Progenitor cell of endocrine pancreas (in vitro differentiated cells): ENCODE measurements at places on chromosomes 6 and 20.

DNA sequence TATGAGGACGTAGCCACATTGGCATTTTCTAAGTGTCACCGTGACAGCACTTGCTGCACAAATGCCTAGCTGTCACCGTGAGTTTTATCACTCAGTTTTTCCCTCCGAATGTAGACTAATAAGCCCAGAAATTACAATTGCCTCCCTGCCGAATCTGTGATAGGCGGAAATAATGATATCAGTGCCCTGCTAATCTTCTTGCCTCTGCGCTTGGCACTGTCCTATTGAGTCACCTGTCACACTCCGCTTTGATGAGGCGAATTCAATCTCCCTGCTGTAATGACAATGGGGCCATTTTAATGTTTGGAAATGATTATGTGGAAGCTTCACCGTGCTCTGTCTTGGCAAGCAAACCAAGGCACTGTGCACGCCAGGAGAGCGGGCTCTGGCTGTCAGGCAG is 112.8 kb downstream of the LINC00237 start:
- no peaks in the 10 kb centered on the region for H3K36me3 ChIP-seq
- no peak overlapping the region for H3K4me3 ChIP-seq
- H3K27me3 ChIP-seq: peaks cover 73% of the 10 kb centered on the region
- no peak for DNase-seq
- no peak overlapping the region for H3K27ac ChIP-seq
- peaks cover 2% of the 10 kb centered on the region for H3K4me1 ChIP-seq

DNA sequence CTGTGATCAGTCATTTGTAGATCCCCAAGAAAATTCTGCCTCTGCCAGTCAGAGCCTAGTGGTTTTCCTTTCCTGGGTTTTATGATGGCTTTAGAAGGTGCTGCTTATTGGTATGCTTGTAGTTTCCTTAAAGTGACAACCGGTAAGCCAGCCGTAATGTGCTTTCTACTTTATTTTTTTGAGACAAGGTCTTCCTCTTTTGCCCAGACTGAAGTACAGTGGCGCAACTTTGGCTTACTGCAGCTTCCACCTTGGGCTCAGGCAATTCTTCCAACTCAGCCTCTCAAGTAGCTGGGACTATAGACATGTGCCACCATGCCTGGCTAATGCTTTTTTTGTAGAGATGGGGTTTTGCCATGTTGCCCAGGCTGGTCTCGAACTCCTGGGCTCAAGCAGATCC is 23.5 kb downstream of the MCM8 start:
- H3K4me1 ChIP-seq: peaks cover 5% of the 10 kb centered on the region
- no peak overlapping the region for H3K4me3 ChIP-seq
- H3K36me3 ChIP-seq: peaks cover 4% of the 10 kb centered on the region
- no peak for DNase-seq
- no peak overlapping the region for H3K27ac ChIP-seq
- no peaks in the 10 kb centered on the region for H3K27me3 ChIP-seq

DNA sequence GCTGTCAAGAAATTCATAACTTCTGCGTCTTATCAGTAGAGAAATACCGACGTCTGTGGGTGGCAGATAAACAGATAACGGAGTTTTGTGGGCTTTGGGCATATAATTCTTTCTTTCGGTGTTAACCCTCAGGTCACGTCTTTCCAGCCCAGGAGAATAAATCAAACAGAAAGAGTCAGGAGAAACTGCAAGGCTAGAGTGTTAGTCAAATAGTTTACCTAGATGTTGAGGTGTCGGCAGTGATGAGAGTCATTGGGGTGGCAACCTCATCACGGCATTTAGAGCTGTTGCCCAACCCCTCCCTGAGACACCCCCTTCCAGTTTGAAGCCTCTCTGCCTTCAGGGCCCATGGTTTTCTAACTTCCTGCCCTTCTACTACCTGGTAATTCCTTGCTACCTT is 49.5 kb downstream of the ADTRP start:
- no peak overlapping the region for H3K4me3 ChIP-seq
- no peak overlapping the region for H3K27ac ChIP-seq
- peaks cover 6% of the 10 kb centered on the region for H3K4me1 ChIP-seq
- no peaks in the 10 kb centered on the region for H3K36me3 ChIP-seq

- no peak overlapping the region for H3K4me3 ChIP-seq
- no peak overlapping the region for H3K27ac ChIP-seq
- no peak for DNase-seq
Measured at GRCh38 chr20:7984192-7984591, 35.4 kb downstream of the TMX4 start.

GRCh38 chr6:128963561-128963960 is 80.6 kb downstream of the LAMA2 start:
- peaks cover 3% of the 10 kb centered on the region for H3K27me3 ChIP-seq
- DNase-seq: no peak
- no peak overlapping the region for H3K4me3 ChIP-seq
- H3K4me1 ChIP-seq: peaks cover 2% of the 10 kb centered on the region
- no peaks in the 10 kb centered on the region for H3K36me3 ChIP-seq
- H3K27ac ChIP-seq: no peak overlapping the region

GRCh38 chr20:35767683-35768481 is 3.9 kb upstream of the PHF20 start:
- peaks cover 3% of the 10 kb centered on the region for H3K36me3 ChIP-seq
- peaks cover 15% of the 10 kb centered on the region for H3K4me1 ChIP-seq
- H3K27ac ChIP-seq: peak overlapping the region; percentile 80
- DNase-seq: no peak
- no peaks in the 10 kb centered on the region for H3K27me3 ChIP-seq

DNA sequence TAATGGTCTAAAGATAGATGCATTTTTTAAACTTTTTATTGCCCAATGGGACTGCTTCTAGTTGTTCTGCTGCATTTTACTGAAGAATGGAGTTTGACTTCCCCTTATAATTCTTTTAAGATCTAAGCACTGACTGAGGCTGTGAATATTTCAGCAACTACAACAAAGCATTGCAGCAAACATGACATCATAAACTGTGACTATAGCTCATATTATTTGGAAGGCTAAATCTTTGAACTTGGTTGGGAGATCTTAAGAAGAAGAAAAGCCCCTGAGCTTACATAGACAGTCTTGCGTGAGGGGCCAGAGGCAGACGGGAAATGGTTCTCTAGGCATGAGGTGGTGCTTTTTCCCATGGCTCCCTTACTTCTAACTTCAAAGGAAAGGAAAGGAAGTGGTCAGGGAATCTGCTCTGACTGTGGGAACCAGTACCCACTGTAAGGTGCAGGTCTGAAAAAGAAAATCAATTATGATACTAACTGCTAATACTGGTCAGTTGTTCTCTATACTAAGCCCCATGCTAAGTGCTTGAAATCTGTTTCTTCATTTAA is 14.8 kb downstream of the HEY2 start:
- H3K4me1 ChIP-seq: peaks cover 3% of the 10 kb centered on the region
- no peak for DNase-seq
- H3K36me3 ChIP-seq: peaks cover 3% of the 10 kb centered on the region
- H3K27me3 ChIP-seq: peaks cover 2% of the 10 kb centered on the region
- H3K27ac ChIP-seq: no peak overlapping the region

DNA sequence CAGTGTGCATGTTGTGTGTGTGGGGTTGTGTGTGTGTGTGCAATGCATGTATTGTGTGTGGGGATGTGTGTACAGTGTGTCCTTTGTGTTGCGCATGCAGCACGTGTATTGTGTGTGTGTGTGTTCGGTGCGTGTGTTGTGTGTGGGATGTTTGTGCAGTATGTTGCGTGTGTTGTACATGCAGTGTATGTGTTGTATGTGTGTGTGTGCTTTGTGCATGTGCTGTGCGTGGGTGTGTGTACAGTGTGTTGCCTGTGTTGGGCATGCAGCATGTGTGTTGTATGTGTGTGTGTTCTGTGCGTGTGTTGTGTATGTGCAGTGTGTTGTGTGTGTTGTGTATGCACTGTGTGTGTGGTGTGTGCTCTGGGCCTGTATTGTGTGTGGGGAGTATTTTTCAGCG is 52.7 kb downstream of the CDH4 start:
- no peak overlapping the region for H3K27ac ChIP-seq
- H3K27me3 ChIP-seq: peaks cover 3% of the 10 kb centered on the region

DNA sequence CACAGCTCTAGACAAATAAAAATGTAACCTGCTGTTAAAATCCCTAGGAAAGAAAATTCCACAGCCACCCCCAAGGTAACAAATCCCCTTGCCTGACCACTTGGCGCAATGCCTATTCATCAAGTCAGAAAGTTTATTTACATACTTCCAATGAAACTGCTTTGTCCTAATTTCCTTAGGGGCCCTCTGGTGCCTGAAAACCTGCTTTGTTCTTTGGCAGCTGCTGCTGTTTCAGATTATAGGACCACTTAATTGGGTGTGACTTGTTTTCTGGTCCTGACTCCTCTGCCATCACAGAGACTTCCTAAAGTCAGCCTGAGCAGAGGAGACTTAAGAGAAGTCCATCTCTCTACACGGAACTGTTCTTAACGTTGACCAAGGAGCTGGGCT is 323.6 kb downstream of the UBE3D start:
- no peaks in the 10 kb centered on the region for H3K36me3 ChIP-seq
- no peaks in the 10 kb centered on the region for H3K27me3 ChIP-seq
- DNase-seq: no peak
- no peak overlapping the region for H3K4me3 ChIP-seq
- peaks cover 18% of the 10 kb centered on the region for H3K4me1 ChIP-seq
- H3K27ac ChIP-seq: no peak overlapping the region

DNA sequence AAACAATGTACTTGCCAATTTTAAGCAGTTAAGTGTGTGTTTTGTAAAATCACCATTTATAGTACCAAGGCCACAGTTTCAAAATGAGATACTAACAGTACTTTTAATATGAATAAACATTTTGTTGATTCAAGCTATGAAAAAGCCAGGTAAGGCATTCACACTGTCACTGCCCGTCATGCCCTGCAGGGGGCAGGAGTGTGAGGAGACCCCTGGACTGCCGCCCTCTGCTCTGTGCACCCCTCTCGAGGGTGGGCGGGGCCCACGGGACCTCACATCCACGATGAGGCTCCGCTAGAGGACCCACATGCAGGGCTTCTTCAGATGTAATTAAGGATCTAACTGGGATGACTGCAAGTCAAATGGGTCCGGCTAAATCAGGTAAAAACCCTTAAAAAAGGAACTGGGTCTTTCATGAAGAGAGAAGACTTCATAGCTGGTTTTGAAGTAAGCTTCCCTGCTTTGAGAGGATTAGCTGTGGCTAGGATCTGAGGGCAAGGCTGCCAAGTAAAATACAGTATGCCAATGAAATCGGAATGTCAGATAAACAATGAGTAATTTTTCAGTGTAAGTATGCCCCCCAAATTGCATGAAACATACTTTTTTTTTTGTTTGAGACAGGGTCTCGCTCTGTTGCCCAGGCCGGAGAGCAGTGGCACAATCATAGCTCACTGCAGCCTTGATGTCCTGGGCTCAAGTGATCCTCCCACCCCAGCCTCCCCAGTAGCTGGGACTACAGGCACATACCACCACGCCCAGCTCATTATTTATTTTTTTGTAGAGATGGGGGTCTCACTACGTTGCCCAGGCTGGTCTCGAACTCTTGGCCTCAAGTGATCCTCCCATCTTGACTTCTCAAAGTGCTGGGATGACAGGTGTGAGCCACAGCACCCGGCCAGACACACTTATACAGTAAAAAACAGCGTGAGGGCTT is 18.7 kb downstream of the DIDO1 start:
- H3K27ac ChIP-seq: peak overlapping the region; percentile 2
- DNase-seq: no peak
- H3K36me3 ChIP-seq: peaks cover 46% of the 10 kb centered on the region
- no peaks in the 10 kb centered on the region for H3K4me1 ChIP-seq

GRCh38 chr6:75205776-75206575 is at the start of gene COL12A1:
COL12A1 (minus strand) TSS chr6:75206053; CDS start chr6:75202792, 3,261 bp downstream.
- DNase-seq: peak; percentile 35
- peaks cover 82% of the 10 kb centered on the region for H3K27me3 ChIP-seq
- peak within 1 kb of the TSS; percentile 23 for H3K27ac ChIP-seq
- no peaks in the 10 kb centered on the region for H3K36me3 ChIP-seq
- peak within 1 kb of the TSS; percentile 67 for H3K4me3 ChIP-seq
- H3K4me1 ChIP-seq: peaks cover 45% of the 10 kb centered on the region

DNA sequence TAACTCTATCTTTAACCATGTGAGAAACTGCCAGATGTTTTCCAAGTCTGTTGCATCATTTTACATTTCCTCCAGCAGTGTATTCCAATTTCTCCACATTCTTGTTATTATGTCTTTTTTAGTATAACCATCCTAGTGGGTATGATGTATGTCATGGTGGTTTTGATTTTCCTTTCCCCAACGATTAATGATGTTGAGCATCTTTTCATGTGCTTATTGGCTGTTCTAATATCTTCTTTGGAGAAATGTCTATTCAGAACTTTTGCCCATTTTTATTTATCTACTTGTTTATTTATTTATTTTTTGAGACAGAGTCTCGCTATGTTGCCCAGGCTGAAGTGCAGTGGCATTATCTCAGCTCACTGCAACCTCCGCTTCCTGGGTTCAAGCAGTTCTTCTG is 4.3 kb upstream of the C6orf62 start:
- H3K4me3 ChIP-seq: no peak overlapping the region
- no peaks in the 10 kb centered on the region for H3K27me3 ChIP-seq
- DNase-seq: no peak
- H3K36me3 ChIP-seq: peaks cover 3% of the 10 kb centered on the region

GRCh38 chr6:42117843-42118161 is 24.6 kb downstream of the C6orf132 start:
- DNase-seq: no peak
- H3K27me3 ChIP-seq: no peaks in the 10 kb centered on the region
- H3K36me3 ChIP-seq: peaks cover 5% of the 10 kb centered on the region
- no peak overlapping the region for H3K4me3 ChIP-seq

GRCh38 chr6:81906041-81906440 is 153.6 kb upstream of the TENT5A start:
- no peak overlapping the region for H3K27ac ChIP-seq
- H3K36me3 ChIP-seq: no peaks in the 10 kb centered on the region

DNA sequence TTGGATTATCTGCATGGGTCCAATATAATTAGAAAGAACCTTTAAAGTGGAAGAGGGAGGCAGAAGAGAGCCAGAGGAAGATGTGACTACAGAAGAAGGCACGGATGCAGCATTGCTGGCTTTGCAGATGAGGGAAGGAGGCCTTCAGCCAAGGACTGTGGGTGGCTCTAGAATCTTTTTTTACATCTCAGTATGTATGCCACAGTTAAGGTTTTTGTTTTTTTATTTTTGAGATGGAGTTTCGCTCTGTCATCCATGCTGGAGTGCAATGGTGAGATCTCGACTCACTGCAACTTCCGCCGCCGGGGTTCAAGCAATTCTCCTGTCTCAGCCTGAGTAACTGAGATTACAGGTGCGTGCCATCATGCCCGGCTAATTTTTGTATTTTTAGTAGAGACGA is 49.3 kb downstream of the MCM8 start:
- H3K4me3 ChIP-seq: no peak overlapping the region
- peaks cover 2% of the 10 kb centered on the region for H3K4me1 ChIP-seq
- H3K27me3 ChIP-seq: no peaks in the 10 kb centered on the region
- no peak for DNase-seq

- DNase-seq: no peak
- peaks cover 22% of the 10 kb centered on the region for H3K36me3 ChIP-seq
- no peaks in the 10 kb centered on the region for H3K27me3 ChIP-seq
- H3K27ac ChIP-seq: no peak overlapping the region
- no peaks in the 10 kb centered on the region for H3K4me1 ChIP-seq
Measured at GRCh38 chr6:18213439-18213838, 50.9 kb downstream of the DEK start.
